ENCODE measurements at places on chromosomes 11 and 22. TPM values are rescaled to one million over a fixed set of nuclear protein-coding genes. Genes with fewer than 3 reads are reported as not detected.

ACTN3 gene
- not detected for total RNA-seq

KCNK7 gene
- total RNA-seq, result under 0.01 TPM

SCGB1A1 gene
- total RNA-seq, result not detected

PRR33 gene
- total RNA-seq, result not detected

TNNI2 gene
- not detected for total RNA-seq

KRTAP5-2 gene
- total RNA-seq, result not detected

UBQLN3 gene
- total RNA-seq, result not detected

SLC5A4 gene
- not detected for total RNA-seq

TRIM48 gene
- not detected for total RNA-seq

ACR gene
- not detected for total RNA-seq

OR52I2 gene
- not detected for total RNA-seq

MARK2 gene
- 6.4 TPM for total RNA-seq

APOA5 gene
- total RNA-seq, result not detected

SCGB1C1 gene
- total RNA-seq, result not detected

MUC15 gene
- not detected for total RNA-seq

SOX6 gene
- 1.8 TPM for total RNA-seq

MS4A1 gene
- not detected for total RNA-seq

CCDC116 gene
- 0.17 TPM for total RNA-seq

ADAMTS15 gene
- total RNA-seq, result 23.4 TPM

SLC22A6 gene
- total RNA-seq, result not detected

ARHGAP8 gene
- 0.17 TPM for total RNA-seq

MMP13 gene
- not detected for total RNA-seq

POU2F3 gene
- not detected for total RNA-seq

CNIH2 gene
- 0.17 TPM for total RNA-seq

CHKA gene
- total RNA-seq, result 8.4 TPM

PPME1 gene
- total RNA-seq, result 20.0 TPM

B4GALNT4 gene
- total RNA-seq, result 1.8 TPM

OR52N4 gene
- not detected for total RNA-seq

RELT gene
- 0.77 TPM for total RNA-seq

KLHDC7B gene
- 0.51 TPM for total RNA-seq

LRRC55 gene
- not detected for total RNA-seq

NDUFS8 gene
- 88.1 TPM for total RNA-seq

P4HA3 gene
- 4.1 TPM for total RNA-seq

OLFML1 gene
- total RNA-seq, result 22.8 TPM

CATSPER1 gene
- total RNA-seq, result not detected
